ENCODE measurements at places on chromosomes 3 and 15.

- DNase-seq = no peak
These were observed 165.2 kb upstream of the NUDT16 start for GRCh38 chr3:131216330-131216729.

DNA sequence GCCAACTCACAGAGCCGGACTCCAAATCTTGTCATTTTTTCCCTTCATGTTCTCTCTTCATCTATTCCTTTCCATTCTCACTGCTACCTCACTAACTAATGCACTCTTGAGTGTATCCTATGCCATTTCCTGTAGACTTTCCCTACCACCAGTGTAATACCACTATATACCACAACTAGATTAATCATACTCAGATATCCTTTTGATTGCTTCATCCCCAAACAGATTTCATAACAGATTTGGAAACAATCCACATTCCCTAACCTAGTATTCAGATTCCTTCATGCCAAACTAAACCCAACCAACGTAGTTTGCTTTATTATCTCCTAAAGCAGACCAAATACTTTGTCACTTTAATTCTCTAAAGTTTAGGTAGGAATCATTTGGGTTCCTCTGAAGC lies 2.6 kb upstream of the PLOD2 start:
- no peak for DNase-seq

GRCh38 chr15:27222479-27222878 lies 251.5 kb downstream of the GABRG3 start:
- no peak for DNase-seq

DNA sequence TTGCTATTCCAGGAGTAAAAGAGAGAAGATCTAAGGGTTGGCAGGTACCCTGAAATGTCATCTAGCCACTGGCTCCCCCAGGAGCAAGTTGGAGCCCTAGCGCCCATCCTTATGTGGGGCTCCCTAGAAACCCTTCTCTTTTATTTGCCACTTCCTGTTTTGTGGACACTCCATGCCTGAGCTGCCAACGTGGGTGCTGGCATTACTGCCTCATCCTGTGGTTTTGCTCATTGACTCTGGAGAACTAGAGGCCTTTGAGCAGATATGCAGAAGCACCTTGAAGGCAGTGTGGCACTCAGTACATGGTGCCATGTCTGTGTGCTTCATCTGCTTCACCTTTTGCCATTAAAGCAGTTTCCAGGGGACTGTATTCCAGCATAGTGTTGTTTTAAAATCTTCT lies 8.1 kb downstream of the EDEM1 start:
- DNase-seq = no peak

DNA sequence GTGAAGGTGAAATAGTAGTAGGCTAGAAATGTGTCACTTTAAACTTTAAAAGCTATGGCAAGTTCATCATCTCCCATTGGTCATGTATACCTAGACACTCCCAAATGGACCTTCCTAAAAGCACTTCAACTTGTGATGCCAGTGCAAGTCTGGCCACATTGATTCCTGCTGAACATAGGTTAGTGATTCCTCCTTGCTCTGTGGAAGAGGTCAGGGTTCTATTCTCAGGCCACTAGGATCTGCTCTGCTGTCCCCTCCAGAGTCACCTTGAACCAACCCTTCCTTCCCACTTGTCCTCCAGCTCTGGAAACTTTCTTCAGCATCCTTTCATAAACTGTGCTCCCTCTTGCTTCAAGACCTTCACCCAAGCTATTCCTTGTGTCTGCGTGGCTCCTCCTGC lies 301.7 kb downstream of the RPLP1 start:
- no peak for DNase-seq

DNA sequence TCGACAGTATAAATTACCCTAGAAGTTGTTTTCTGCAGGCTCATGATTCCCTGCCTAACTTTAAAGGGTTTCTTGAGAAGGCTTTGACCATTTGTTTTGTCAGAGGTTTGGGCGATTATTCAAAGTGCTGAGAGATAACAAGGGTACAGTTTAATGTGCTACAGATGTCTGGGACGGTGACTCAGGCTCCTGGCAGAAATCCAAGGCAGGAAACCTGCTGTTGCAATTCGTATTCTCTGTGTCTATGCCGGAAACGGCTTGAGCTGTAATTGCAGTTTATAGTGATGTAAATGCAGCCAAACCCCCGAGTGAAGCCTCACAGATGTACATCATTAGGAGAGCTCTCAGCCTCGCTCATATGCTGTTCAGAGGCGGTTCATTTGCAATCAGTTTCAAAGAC lies 65.6 kb downstream of the SYNPR start:
- peak; percentile 91 for DNase-seq

DNA sequence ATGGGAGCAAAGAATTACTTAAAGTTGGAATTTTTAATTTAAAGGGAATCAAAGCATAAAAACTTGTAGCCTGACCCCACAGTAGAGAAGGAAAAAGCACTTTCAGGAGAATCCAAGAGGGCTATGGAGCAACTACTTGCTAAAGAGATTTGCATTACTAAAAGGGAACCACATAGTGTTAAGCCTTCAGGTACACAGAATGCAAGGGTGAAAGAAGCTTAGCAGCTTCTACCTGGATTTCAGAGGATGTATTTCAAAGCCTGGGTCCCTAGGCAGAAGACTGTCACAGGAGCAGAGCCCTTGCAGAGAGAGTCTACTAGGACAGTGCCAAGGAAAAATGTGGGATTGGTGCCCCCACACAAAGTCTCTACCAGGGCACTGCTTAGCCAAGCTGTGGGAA lies 575.0 kb downstream of the GBE1 start:
- DNase-seq = no peak

- no peak for DNase-seq
These were observed 44.9 kb downstream of the PEX5L start for GRCh38 chr3:179991883-179992282.

GRCh38 chr3:57233799-57234198 lies 6.3 kb downstream of the APPL1 start:
- no peak for DNase-seq

DNA sequence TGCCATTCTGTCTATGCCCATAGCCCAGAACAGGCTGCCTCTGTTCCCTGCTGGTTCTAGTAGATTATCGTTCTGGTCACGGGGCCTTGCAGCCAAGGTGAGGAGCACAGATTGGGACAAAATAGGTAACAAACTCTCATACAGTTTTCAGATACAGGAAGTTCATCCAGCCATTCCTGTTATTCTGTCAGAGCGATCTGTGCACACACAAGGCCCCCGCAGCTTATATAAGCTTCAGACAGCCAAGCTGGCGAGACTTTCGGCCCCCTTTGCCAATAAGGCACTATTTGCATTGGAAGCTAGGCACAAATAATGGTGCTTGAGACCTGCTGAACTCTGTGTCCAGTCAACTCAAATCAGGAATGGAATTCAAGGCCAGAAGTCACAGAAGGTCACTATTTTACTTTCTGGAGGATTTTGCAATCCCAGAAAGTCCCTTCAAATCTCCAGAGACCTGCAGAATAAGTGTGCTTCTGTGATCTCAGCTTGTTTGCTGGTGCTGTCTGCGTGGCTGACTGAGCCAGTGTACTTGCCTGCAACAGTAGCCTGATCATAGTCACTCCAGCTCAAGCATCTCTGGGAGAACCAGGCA lies 69.4 kb downstream of the BFSP2 start:
- DNase-seq = no peak

GRCh38 chr15:80840182-80841130 lies 61.3 kb downstream of the CEMIP start:
- no peak for DNase-seq

DNA sequence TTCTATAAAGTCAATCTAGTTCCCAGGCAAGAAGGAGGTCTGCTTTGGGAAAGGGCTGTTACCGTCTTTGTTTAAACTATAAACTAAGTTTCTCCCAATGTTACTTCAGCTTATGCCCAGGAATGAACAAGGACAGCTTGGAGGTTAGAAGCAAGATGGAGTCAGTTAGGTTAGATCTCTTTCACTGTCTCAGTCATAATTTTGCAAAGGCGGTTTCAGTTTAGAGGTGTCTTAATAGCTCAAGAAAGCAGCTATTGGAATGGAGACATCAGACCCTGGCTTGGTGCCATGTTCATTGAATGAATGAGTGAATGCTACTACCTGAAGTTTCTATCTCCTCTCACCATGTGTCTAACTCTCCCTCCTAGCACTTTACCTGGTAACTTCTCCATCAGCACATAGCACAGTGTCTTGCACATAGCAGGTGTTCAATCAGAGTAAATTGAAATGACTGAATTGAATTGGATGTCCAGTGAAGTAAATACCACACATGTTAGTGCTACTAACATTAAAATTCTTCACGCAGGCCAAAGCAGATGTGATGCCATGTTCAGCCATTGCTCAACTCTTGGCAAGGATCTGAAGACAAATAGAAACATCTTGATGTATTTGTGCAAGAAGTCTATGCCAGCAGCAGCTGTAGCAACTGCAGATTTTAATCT lies 28.2 kb downstream of the CLEC3B start:
- DNase-seq = no peak

DNA sequence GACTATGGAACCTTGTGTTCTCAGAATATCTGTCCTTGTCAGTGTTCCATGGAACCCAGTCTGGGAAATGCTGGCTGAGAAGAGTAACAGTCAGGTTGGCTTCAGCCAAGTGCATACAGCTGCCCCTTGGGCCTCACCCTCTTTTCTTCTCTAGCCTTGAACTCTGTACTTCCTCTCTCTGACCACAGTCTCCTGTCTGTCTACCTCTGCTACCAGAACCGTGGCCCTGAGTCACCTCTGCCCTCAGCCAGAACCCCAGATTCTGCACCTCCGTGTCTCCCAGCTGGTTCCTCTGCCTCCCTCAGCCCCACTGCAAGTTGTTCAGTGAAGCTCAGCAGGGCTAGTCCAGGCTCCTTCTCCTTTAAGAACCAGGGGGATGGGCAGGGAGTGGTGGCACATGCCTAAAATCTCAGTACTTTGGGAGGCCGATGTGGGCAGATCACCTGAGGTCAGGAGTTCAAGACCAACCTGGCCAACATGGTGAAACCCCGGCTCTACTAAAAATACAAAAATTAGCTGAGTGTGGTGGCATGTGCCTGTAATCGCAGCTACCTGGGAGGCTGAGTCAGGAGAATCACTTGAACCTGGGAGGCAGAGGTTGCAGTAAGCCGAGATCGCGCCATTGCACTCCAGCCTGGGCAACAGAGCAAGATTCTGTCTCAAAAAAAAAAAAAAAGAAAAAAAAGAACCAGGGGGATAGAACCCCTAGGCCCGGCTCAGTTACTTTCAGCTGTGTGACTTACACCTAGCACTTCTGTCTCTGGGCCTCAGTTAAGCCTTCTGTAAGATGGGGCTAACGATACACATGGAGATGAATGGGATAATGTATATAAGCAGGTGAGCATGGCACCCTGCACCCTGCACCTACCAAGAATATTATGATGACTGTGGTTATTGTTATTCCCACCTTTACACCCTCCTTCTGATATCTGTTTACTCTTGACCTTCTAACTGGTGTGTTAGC lies 24.3 kb upstream of the TATDN2 start:
- DNase-seq = no peak

GRCh38 chr3:49133226-49133951 lies 539 bp upstream of the LAMB2 start:
- DNase-seq = peak; percentile 93

GRCh38 chr3:151625086-151625485 lies 108.6 kb upstream of the AADACL2 start:
- DNase-seq = no peak

DNA sequence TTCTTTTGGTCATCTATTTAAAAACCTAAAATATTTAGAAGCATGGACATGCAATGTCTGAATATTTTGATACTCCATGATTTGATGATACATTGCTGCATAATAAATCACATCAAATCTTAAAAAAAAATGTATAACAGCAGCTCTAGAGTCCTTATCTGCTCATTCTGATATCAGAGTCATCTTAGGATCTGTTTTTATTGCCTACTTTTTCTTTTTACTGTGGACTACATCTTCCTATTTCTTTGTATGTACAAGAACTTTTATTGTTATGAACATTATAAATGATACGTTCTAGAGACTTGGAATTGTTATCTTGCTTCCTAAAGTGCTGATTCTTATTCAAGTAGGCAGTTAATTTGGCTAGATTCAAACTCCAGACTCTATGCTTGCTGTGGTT lies 72.7 kb downstream of the IQCH start:
- DNase-seq = no peak

- no peak for DNase-seq
These were observed 14.0 kb downstream of the ABHD5 start for GRCh38 chr3:43704697-43705096.

GRCh38 chr3:8503461-8503860 lies 1.8 kb downstream of the LMCD1 start:
- DNase-seq = no peak

GRCh38 chr3:76726034-76726433 lies 313.9 kb upstream of the ROBO2 start:
- no peak for DNase-seq

- DNase-seq = no peak
These were observed 153.1 kb downstream of the VGLL3 start for GRCh38 chr3:86837871-86838270.

DNA sequence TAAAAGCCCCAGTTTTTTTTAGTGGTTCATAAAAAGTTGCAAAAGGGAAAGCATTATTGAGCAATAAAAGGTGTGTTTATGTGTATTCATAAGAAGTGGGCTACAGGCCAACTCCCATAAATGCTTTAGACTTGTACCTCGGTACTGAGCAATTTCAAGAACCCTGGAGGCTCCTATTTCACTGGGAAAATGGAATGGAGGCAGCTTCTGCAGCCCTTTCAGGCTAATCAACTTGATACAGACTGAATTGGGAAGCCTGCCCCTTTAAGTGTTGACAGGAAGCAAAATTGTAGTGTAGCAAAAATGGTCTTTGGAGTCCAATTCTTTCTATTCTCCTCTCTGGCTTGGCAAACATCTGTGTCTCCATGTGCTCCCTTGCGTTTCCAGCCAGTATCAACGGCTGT lies 118.8 kb downstream of the ECT2 start:
- no peak for DNase-seq

- DNase-seq = no peak
These were observed 267.3 kb upstream of the LRRFIP2 start for GRCh38 chr3:37441689-37442088.

DNA sequence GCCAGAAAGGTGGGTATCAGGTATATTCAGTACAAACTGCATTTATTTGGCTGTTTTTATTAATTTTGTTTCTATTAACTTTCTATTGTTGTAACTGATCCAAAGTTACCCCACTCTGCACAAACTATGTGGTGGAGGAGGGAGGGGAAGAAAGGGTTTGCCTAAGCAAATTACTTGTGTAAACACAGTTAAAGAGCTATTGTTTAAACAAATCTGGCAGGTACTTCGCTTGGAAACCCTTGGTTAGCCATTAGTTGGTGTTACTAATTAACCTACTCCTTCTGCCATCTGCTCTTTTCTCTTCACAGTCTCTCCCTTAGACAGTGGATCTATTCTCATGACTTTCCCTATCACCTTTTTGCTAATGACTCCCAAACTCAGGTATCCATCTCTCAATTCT lies 328.4 kb upstream of the NECTIN3 start:
- no peak for DNase-seq

- no peak for DNase-seq
These were observed 42.7 kb downstream of the PPP2R3A start for GRCh38 chr3:136008221-136008620.
